RKO (cell line): ENCODE measurements at places on chromosomes 7 and 10.

GRCh38 chr10:98252464-98252863 is 15.5 kb downstream of the LOXL4 start:
- no peak for DNase-seq

- no peak for DNase-seq
Observed at GRCh38 chr10:127052001-127052400, 144.4 kb downstream of the INSYN2A start.

DNA sequence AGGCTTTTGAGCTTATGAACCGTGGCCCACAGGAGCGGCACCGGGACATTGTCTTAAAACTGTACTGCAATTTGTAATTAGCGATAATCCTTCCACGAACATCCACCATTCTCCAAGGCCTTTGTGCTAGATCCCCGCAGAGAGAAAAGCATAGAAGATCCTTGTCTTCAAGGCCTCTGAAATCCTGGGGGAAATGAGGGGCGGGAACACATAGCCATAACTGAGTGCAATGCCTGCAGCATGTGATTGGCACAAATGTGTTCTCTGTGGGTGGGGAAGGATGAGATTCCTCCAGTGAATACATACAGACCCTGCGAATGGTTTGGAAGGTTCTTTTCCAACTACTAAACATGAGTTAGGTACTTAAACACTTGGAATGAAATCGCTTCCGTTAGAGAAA is 25.9 kb upstream of the PROSER2 start:
- DNase-seq = no peak

DNA sequence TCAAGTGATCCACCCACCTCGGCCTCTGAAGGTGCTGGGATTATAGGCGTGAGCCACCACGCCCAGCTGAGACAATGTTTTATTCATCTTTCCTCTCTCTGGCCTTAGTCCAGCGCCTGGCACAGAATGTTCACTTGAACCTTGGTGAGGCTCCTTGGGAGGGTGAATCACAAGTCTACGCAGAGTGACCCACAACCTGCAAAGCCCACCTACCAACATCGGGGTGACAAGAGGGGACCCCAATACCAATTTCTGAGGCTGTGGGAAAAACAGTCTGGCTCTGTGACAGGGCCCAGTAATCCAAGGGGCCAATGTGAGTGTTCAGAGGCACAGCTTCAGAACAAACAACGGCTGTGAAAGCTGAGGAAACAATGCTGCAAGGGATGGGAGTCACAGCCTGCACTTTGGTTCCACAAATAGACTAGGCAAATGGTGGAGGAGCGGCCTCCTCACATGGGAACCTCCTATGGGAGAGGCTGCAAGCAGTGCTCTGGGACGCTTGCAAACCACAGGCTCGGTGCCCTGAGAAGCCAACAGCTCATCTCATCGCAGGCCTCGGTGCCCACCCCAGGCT is 5.6 kb upstream of the MALSU1 start:
- DNase-seq = no peak

GRCh38 chr7:132072873-132073272 is 503.4 kb downstream of the PLXNA4 start:
- DNase-seq = peak; percentile 38

- DNase-seq = no peak
Observed at GRCh38 chr10:354901-355617, 219.8 kb downstream of the ZMYND11 start.

DNA sequence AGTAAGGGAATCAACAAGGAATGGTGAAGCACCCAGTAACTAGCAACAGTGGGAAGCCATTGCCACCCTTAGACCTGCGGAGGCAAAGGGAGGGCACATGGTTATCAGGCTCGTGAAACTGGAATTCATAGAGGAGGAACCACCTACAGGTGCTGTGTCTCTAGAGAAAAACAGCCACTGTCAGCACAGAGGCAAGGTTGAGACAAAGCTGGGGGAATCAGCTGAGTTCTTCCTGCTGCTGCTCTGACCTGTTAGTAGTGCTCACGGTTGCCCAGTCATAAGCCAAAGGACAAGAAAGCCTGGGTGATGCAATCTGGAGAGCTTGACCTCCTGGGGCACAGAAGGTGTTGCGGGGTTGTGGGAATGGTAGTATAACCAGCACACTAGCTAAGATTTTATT is 110.1 kb downstream of the TPST1 start:
- DNase-seq = no peak
